ENCODE measurements at places on chromosomes 6 and 20.

GRCh38 chr20:25453035-25453810 lies 45.8 kb downstream of the GINS1 start:
- DNase-seq = no peak

DNA sequence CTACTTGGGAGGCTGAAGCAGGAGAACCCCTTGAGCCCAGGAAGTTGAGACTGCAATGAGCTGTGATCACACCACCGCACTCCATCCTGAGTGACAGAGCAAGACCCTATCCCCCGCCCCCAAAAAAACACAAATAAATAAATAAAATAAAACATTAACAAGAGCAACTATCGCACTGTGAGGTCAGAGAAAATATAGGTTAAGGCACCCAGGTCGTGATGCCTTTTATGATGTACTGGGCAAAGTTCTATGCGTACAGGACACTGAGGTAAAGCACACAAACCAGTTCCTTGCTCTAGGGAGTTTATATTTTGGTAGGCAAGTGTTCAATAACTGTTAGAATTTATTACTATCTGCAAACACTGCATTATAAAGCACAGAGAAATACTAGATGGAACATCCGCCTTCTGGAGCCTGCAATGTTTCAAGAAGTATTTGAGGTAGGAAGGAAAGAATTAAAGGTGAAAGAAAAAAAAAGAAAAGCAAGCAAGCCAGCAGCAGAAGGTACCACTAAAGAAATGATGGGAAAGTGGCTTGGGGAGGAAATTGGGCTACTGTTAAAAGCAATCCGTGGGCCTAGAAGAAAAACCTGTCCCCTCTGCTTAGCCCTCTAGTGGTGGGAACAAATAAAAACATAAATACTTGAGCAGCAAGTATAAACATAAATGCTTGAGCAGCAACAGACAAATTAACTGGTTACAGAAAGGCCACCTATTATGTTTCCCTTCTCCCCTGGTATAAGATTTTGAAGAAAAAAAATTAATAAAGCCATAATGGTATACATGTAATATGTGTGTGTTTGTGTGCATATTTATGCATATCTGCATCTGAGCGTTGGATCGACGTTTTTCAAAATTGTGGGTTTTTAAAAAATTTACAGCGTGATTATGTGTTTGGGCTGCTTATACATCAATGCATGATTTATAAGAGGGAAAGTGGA lies 128.0 kb downstream of the PHACTR1 start:
- DNase-seq = no peak

GRCh38 chr20:37417617-37418467 lies 71.9 kb downstream of the SRC start:
- DNase-seq = no peak

DNA sequence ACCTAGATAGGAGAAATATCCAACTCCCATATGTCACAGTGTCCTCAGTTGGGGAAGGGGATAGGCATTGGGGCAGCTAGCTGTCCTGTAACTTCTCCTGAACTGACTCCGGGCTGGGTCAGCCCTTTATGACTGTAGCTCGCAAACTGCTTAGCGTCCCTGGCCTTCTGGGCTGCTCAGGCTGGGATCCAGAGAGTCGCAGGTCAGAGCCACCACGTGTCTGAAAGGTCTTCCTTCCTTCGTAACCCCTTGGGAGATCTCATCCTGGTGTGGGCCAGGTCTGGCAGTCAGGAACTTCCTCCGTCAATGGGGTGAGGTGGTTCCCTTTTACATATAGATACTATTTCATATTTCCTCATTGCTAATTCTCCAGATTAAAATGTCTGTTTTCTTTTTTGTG lies 28.8 kb upstream of the HINT3 start:
- DNase-seq = no peak

DNA sequence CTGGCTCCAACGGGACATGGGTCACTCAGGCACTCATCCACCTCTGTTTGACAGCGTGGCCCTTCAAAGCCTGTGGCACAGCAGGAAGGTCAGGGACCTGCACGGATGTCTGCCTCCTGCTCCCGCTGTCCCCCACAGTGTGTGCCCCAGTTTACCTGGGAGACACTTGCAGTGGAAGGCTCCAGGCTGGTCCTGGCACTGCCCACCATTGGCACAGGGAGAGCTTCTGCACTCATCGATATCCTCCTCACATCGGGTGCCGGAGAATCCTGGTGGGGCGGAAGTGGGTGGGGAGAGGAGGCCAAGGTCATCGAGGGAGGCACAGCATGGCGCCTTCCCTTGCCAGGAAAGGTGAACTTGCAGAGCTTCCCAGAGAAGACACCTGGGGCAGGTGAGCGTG lies 6.9 kb downstream of the NOTCH4 start:
- no peak for DNase-seq

- DNase-seq = no peak
Observed at GRCh38 chr6:139753198-139753861, 378.9 kb upstream of the CITED2 start.

DNA sequence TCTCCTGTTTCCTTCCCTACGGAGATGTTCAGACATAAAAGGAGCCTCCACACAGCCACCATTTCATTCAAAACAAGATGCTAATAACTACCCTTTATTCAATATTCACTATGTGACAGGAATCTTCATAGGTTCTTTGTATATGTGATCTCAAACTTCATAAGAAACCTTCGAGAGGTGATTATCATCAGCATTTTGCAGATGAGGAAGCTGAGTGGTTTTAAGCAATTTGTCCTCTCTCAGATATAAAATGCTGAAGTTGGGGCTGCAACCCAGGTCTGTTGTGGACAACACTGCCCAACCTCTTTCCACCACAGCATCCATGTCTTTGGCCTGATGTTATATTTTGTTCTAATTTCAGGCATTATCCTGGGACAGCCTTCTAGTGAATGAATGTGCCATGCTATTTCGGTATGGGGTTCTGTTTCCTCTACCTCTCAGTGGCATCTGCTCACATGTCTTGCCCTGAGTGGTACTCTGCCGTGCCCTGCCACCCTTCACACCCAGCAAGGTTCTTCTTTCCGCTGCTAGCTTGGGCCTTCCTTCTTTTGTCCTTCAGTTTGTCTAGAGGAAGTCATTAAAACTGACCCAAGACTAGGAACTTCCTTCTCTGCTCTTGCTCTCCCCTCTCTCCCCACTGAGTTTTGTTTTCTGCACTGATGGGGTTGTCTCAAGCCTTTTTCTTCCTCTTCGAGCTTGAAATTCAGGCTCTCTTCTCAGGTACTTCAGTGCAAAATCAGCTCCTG lies 300.9 kb upstream of the PRDM1 start:
- no peak for DNase-seq

GRCh38 chr20:37414224-37415035 lies 68.5 kb downstream of the SRC start:
- DNase-seq = no peak

- no peak for DNase-seq
Observed at GRCh38 chr20:48295966-48296421, 510.7 kb upstream of the SULF2 start.

DNA sequence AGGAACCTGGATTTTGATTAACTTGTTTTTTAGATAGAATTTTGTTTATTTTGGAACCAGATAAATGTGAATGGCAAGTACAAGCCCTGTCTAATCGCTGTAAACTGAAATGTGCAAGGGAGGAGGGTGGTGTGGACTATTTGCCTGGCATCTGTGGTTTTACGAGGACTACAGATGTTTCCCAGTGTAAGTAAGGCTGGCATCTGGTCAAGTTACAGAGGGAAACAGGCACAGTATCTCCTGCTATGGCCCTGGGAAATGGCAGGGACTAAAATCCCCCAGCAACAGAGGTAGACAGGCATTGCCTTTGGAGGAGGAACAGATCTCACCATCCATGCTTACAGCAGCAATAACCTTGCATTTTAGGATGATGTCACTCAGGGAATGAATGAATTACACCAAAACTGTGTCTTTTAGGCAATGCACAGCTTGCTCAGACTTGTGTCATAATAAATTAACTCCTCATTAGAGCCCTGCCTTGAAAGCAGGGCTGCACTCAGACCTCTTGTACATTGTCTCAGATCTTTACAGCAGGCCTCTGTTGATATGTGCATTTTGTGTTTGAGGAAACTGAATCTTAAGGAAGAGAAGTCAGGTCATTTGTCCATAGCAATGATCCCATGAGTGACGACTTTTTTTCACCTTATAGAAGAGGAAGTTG lies 96.2 kb downstream of the TCP11 start:
- DNase-seq = no peak

- no peak for DNase-seq
Observed at GRCh38 chr6:23403460-23403859, 722.6 kb upstream of the NRSN1 start.

DNA sequence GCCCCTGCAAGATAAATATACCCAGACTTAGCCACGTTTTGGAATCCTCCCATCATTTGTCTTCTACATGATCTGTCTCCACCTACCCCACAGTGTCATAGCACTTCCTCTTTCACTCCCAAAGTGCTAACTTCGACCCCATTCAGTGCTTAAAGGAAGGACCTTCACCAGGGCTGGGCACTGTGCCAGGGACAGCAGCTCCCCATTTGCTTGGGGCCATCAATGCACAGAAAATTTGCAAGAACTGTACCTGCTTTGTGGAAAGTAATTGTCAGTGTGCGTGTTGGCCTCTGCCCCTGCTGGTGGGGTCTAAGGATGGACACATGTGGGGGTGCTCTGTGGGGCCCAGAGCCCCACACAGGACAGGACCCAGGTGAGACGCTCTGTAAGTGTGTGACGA lies 5.2 kb upstream of the BPIFA2 start:
- DNase-seq = no peak

- no peak for DNase-seq
Observed at GRCh38 chr20:32352121-32352720, 5.9 kb upstream of the ASXL1 start.

GRCh38 chr6:55388211-55388610 lies 60.9 kb downstream of the GFRAL start:
- no peak for DNase-seq

DNA sequence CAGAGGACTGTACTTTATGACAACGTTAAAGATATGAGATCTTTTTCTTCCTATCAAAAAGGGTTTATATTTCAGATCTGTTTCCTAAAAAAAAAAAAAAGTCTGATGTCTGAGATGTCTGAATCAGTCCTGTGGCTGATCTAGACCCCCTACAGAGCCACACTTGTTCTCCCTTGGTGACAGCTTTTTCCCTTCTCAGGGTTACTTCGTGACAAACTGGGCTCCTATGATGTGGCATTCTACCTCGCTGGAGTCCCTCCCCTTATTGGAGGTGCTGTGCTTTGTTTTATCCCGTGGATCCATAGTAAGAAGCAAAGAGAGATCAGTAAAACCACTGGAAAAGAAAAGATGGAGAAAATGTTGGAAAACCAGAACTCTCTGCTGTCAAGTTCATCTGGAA lies 134.5 kb downstream of the SLC16A10 start:
- DNase-seq = no peak

DNA sequence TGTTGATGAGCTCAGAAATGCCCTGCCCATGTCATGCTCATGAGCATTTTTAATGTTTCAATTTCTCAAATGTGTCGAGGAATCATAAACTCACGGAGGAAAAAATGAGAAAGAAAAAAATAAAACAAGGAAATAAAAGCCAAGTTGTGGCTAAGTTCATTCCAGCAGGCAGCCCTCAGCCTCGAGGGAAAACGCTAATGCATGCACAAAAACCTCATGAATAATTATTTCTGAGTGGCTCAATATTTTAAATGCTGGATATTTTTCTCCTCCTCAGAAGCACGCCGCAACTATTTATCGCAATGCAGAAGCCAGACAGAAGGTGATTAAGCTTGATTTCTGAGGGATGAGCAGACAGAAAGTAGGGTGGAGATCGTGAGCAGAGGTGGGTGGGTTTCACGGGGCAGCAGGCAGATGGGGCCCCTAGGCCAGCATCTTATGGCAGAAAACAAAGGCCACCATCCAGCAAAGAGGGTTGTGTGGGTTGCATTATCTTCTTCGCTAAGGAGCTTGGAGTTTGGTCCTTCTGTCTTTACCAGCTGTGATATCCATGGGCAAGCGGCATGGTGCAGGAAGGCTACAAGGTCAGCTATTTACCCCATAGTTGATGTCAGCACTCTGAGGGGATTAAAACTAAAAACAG lies 151.5 kb upstream of the LRFN2 start:
- no peak for DNase-seq

DNA sequence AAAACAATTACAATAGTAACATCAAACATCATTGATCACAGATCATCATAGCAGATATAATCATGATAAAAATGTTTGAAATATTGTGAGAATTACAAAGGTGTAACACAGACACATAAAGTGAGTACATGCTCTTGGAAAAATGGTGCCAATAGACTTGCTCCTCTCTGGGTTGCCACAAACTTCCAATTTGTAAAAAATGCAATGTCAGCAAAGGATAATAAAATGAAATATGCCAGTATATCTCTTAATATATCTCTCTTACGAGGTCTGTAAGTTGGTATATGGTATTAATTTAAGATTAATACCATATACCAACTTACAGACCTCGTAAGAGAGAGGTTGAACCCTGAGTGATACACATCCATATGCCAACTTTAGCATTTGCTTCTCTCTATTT lies 13.4 kb upstream of the CST3 start:
- no peak for DNase-seq

- DNase-seq = no peak
Observed at GRCh38 chr6:146868671-146869209, 270.0 kb downstream of the ADGB start.

GRCh38 chr20:53161473-53161872 lies 189.3 kb downstream of the TSHZ2 start:
- DNase-seq = no peak

- DNase-seq = no peak
Observed at GRCh38 chr20:38951611-38952010, 10.5 kb upstream of the DHX35 start.

DNA sequence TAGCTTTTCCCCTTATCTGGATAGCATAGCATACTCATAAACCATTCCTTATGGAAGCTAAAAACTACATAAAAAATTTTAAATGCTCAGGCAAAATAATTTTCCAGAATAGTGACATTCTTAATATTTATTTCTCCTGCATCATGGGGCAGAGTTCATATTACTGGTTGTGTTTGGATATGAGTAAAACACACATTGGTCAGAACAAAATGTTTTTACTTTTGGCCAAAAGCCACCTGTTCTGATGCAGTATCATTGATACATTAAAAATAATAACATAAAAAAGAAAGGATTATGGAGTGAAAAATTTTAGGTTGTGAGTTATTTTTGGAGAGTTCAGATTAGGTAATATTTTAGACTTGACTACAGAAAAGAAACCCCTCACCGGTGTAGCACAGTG lies 33.6 kb downstream of the TRAM2 start:
- DNase-seq = no peak
